ENCODE measurements at places on chromosomes 6 and 20. TPM values are rescaled to one million over a fixed set of nuclear protein-coding genes. Genes with fewer than 3 reads are reported as not detected.

The COX4I2 gene
- 21.2 TPM for total RNA-seq

The PDE7B gene
- total RNA-seq = 15.4 TPM

The EYS gene
- total RNA-seq = not detected

The MEI4 gene
- total RNA-seq = 0.67 TPM

The LRRC73 gene
- total RNA-seq = 0.50 TPM

The CASP8AP2 gene
- total RNA-seq = 8.4 TPM

The SLC17A1 gene
- total RNA-seq = not detected

The RIPPLY2 gene
- not detected for total RNA-seq
